ENCODE measurements at places on chromosomes 5 and 9. TPM values are rescaled to one million over a fixed set of nuclear protein-coding genes. Genes with fewer than 3 reads are reported as not detected.

The PPIC gene
- total RNA-seq = 37.0 TPM

The INSL6 gene
- not detected for total RNA-seq

The SLC22A4 gene
- total RNA-seq = 12.5 TPM

The FAM78A gene
- total RNA-seq = 0.44 TPM

The SPATA31C1 gene
- total RNA-seq = not detected

The CDX1 gene
- total RNA-seq = 0.57 TPM

The ERP44 gene
- 25.8 TPM for total RNA-seq

The ZNF618 gene
- 11.2 TPM for total RNA-seq

The SH3GL2 gene
- total RNA-seq = 0.72 TPM
